ENCODE measurements at places on chromosomes 2 and 18.

- no peaks in the 10 kb centered on the region for H3K27me3 ChIP-seq
- DNase-seq: no peak
- H3K4me3 ChIP-seq: no peak overlapping the region
These were observed 47.7 kb downstream of the PAX8 start for GRCh38 chr2:113231064-113231463.

GRCh38 chr2:171531291-171531690, 9.0 kb downstream of the CYBRD1 start:
- H3K36me3 ChIP-seq: no peaks in the 10 kb centered on the region
- H3K27me3 ChIP-seq: no peaks in the 10 kb centered on the region
- peak; percentile 74 for DNase-seq
- peaks cover 15% of the 10 kb centered on the region for H3K4me1 ChIP-seq

GRCh38 chr2:217047209-217047608, 187.3 kb upstream of the TNP1 start:
- no peaks in the 10 kb centered on the region for H3K36me3 ChIP-seq
- H3K27ac ChIP-seq: no peak overlapping the region
- DNase-seq: no peak

GRCh38 chr18:57789090-57789489, 14.0 kb downstream of the ATP8B1 start:
- peaks cover 83% of the 10 kb centered on the region for H3K4me1 ChIP-seq
- no peak overlapping the region for H3K4me3 ChIP-seq
- peak overlapping the region; percentile 88 for H3K27ac ChIP-seq
- no peak for DNase-seq
- H3K27me3 ChIP-seq: no peaks in the 10 kb centered on the region

- H3K4me1 ChIP-seq: no peaks in the 10 kb centered on the region
- DNase-seq: no peak
- H3K4me3 ChIP-seq: no peak overlapping the region
- no peaks in the 10 kb centered on the region for H3K27me3 ChIP-seq
- H3K36me3 ChIP-seq: no peaks in the 10 kb centered on the region
These were observed 945.7 kb upstream of the LRRTM1 start for GRCh38 chr2:81250270-81250669.

GRCh38 chr2:109529532-109530449, 84.0 kb downstream of the SEPTIN10 start:
- peaks cover 5% of the 10 kb centered on the region for H3K27me3 ChIP-seq
- no peaks in the 10 kb centered on the region for H3K36me3 ChIP-seq

DNA sequence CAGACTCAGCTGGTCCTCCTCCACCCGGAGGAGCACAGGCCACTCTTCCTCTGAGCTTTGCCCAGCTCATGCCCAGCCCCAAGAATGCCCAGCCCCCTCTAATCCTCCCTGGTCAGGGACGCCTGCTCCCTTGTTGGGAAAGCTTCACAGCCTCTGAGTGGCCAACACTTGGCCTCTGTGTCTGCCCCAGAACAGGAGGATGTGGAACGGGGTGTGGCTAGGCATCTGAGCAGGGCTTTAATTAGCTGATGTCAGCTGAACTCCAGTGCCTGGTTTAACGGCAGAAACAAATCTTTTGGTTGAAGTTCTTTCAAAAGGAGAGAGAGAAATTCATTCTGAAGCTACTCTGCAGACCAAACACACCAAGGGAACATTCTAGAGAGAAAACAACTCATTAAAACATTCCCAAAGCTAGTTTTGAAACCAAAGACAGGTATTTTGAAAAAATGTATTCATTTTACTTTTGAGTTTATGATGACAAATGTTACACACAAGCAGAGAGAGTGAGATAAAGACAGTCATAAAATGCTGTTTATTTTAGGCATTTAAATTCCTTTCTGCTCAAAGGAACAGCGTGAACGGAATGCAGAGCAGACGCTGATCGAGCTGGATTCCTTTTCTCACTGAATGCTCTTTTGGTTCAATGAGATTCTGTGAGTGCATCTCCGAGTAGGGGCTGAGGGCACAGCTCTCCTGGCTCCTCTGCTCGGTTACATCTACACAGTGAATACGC, 63.8 kb downstream of the RTP5 start:
- H3K27ac ChIP-seq: no peak overlapping the region
- no peak overlapping the region for H3K4me3 ChIP-seq
- DNase-seq: no peak

DNA sequence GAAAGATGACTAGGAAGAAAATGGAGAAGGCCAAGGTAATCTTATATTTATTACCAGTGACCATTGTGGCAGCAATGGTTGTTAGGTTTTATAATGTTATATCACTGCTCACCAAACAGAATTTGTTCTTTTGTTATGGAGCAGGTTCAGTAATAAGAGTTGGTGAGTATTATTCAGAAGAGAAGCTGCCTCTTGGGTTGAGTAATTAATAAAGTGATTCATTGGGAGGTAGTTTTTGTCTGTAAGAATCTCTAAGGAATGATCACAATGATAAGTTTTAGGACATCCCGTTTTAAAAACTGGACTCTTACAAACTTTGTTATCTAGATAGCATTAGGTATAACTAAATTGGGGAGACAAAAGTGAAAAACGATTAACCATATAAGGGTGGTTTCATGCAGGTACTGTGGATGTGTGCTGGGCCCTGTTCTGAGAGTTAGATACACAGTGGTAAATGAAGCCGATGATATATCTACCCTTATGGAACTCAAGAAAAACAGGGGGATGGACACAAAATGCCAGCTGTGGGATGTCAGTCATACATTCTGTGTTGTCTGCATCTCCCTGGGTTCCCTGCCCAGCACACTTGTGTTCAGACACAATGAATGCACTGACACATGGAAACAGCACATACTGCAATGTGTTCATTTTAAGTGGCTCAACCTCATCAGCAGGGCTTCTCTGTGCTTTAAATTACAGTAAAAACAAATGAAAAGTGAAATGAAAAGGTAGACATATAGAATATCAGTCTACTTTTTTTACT, 7.5 kb downstream of the MAP4K4 start:
- peaks cover 55% of the 10 kb centered on the region for H3K4me1 ChIP-seq
- H3K27me3 ChIP-seq: no peaks in the 10 kb centered on the region
- DNase-seq: no peak
- H3K4me3 ChIP-seq: no peak overlapping the region
- H3K36me3 ChIP-seq: peaks cover 10% of the 10 kb centered on the region
- H3K27ac ChIP-seq: no peak overlapping the region

DNA sequence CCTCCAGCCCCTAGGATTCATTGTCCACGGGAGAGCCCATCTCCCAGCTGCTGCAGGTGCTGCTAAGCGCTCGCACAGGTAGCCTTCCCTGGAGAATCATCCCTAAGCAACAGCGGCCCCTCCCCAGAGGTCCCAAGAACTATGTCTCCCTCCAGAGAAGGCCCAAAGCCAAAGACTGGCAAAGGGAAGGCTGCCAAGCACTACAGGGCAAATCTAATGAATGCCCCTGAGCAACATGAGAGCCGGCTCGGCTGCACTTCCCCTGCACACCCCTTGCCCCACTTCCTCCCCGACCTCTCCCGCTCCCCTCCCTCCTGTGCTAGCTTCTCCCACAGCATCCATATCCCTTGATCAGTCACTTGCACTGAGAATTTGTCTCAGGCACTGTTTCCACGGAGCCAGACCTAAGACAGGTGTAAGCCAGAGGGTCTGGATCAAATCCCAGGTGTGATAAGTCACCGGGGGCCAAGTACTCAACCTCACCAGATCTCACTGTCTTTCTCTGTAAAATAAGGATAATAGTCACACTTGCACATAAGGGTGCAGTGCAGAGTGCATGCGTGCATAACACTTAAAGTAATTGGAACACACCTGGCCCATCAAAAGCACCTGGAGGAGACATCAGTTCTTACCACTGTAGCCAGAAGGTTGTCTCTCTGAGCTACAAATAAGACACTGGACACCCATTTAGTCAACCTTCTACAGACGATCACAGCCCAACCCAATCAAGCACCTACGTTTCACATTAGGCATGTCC, 20.1 kb upstream of the COL6A3 start:
- H3K4me3 ChIP-seq: no peak overlapping the region
- no peak overlapping the region for H3K27ac ChIP-seq
- H3K36me3 ChIP-seq: no peaks in the 10 kb centered on the region
- H3K27me3 ChIP-seq: peaks cover 11% of the 10 kb centered on the region
- no peak for DNase-seq

DNA sequence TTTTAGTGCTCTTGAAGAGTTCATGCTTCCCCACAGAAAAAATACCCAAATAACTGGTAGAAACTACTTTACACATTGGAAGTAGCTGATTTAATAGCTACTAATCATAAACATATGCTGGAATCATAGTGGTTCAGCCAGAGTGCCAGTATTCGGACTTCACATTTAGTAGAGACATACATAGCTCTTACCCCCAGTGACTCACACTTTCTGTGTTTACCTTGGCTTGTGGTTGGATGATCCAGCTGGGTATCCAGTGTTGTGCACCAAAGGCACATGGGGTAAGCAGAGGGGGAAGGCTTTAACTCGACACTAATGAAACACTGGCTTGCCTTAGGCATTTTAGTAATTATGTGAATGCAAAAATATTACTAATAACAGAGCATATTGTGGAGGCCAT, 18.1 kb downstream of the ARHGAP28 start:
- no peaks in the 10 kb centered on the region for H3K27me3 ChIP-seq
- peak; percentile 93 for DNase-seq
- no peak overlapping the region for H3K27ac ChIP-seq

DNA sequence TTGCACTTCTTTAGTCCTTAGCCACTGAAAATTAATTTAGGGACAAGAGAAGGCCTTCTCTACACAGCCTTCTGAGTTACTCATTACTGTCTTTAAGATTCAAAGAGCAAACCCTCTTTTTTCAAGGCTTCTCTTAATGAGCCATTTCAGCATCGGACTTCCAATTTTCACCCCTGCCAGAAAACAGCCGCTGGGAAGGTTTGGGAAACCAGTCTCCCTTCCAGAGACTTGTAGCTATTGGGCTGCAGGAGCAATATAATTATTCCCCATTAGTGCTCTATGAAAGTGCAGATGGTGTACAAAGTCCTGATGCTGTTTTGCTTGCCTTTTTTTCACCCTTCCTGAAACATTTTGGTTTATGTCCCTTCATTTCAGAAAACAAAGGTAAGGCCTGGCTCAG, 79.3 kb downstream of the GPR39 start:
- H3K4me1 ChIP-seq: no peaks in the 10 kb centered on the region
- no peaks in the 10 kb centered on the region for H3K36me3 ChIP-seq
- no peak overlapping the region for H3K27ac ChIP-seq
- H3K4me3 ChIP-seq: no peak overlapping the region
- DNase-seq: no peak

- no peak overlapping the region for H3K27ac ChIP-seq
- H3K36me3 ChIP-seq: no peaks in the 10 kb centered on the region
- no peaks in the 10 kb centered on the region for H3K27me3 ChIP-seq
- peaks cover 16% of the 10 kb centered on the region for H3K4me1 ChIP-seq
- H3K4me3 ChIP-seq: peak overlapping the region; percentile 74
These were observed 886 bp downstream of the PRKCE start for GRCh38 chr2:45652090-45653031.

DNA sequence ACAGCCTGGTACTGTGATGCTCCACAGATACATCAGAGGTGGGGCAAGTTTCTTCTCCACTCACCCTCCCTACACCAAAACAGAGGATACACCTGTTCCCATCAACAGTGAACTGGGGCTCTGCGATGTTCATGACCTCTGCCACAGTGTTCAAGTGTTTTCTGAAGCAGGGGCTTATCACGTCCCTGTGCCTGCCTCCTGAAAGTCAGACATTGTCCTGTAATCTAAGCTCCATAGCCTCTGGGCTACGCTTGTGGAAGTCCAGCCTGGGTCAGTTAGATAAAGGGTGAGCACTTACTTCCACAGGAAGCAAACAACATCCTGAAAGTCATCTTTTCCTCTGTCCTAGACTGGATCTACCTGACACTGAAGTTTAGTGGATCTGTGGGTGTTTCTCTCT, 20.2 kb upstream of the MRO start:
- no peak overlapping the region for H3K27ac ChIP-seq
- no peak overlapping the region for H3K4me3 ChIP-seq
- H3K4me1 ChIP-seq: peaks cover 12% of the 10 kb centered on the region

Measured in endothelial cell of umbilical vein (primary cell).